ENCODE measurements at places on chromosomes 16 and 17.

GRCh38 chr17:30519166-30519565 is 42.0 kb downstream of the GOSR1 start:
- DNase-seq, result no peak

DNA sequence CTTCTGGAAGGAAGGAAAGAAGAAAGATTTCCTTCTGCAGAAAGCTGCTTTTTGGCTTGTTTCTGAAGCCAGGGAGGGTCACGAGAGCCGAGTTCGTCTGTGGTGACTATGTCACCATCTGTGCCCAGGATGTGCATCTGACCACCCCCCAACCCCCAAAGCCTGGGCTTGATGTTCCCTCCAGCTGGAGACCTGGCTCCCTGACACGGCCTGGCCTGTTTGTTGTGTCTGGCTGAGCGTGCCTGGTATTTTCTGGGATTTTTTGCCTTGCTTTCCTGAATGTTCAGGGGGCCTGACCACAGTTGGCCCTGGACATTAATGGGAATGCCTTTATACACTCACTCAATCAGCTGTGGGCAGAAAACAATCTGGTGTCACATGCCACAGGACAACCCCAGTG is 38.9 kb downstream of the LGALS9 start:
- no peak for DNase-seq

GRCh38 chr17:45175759-45176115 is 14.1 kb downstream of the HEXIM2 start:
- no peak for DNase-seq

DNA sequence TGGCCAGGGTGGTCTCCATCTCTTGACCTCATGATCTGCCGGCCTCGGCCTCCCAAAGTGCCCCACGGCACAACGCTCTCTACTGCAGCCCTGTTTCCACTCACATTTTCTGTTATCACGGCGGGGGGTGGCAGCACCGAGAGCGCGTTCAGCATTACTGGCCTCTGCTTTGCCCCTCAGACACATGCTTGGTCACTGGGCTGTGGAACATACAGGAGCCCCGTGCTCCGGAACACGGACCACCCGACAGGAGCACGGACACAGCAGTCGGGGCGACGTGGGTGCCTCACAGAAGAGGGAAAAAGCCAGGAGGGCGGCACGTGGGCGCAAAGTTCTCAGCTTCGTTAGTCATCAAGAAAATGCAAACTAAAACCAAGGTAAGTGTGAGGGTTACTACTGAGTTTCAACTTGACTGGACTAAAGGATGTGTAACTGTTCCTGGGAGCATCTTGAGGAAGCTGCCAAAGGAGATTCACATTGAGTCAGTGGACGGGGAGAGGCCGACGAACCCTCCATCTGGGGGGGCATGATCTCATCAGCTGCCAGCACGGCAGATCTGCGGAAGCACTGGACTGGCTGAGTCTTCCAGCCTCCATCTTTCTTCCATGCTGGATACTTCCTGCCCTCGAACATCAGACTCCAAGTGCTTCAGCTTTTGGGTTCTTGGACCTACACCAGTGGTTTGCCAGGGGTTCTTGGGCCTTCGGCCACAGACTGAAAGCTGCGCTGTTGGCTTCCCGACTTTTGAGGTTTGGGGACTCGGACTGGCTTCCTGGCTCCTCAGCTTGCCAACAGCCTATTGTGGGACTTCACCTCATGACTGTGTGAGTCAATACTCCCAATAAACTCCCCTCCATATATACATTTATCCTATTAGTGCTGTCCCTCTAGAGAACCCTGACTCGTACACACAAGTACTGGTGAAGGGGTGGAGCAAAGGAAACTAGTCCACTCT is 106.8 kb downstream of the ZNF778 start:
- no peak for DNase-seq

DNA sequence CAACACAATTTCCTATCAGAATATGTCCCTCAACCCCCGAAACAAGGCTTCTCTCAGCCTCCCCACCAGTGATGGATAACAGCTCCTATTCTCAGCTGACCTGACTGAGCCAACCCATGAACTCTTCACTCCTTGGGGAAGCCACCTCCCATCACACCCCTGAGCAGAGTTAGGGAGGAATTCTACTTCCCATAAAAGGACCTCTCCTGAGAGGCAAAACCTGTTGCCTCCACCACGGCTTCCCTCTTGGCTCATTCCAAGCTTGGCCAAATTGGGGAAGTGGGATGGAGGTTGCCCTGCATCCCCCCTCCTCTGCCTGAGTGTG is 5.7 kb upstream of the RASL10B start:
- DNase-seq, result no peak

DNA sequence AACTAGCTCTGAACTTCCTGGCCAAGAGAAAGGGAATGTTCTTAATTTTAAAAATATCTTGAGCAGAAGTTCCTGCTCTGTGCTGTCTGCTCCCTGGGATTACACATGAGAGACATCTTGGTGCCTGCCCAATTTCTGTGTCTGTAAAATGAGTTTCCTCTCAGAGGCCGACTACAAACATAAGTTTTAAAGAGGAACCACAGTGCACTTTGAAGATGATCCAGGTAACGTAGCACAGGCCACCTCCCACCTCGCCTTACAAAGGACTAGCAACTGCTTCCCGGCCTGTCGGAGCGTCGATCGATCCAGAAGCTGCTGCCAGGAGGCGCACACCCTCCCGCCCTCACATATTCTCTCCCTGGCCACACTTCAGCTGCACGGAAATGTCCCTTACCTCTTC is 55.0 kb upstream of the ATP2A3 start:
- no peak for DNase-seq

GRCh38 chr16:56351481-56351880 is 73.9 kb downstream of the AMFR start:
- no peak for DNase-seq

- no peak for DNase-seq
Observed at GRCh38 chr16:13056607-13057006, 155.2 kb downstream of the SHISA9 start.

GRCh38 chr17:42647778-42648177 is 11.3 kb upstream of the TUBG2 start:
- no peak for DNase-seq

- DNase-seq, result no peak
Observed at GRCh38 chr17:68034452-68034776, 1.1 kb upstream of the KPNA2 start.

GRCh38 chr16:24568392-24568791 is 29.0 kb downstream of the RBBP6 start:
- DNase-seq, result no peak

- no peak for DNase-seq
Observed at GRCh38 chr17:59607817-59608403, 11.8 kb upstream of the CLTC start.

GRCh38 chr17:22411185-22411784 is 719.0 kb downstream of the KCNJ18 start:
- no peak for DNase-seq

GRCh38 chr16:87689956-87690465 is 75.8 kb downstream of the KLHDC4 start:
- DNase-seq, result no peak

- no peak for DNase-seq
Observed at GRCh38 chr17:64661726-64661975, 456 bp downstream of the SMURF2 start.

DNA sequence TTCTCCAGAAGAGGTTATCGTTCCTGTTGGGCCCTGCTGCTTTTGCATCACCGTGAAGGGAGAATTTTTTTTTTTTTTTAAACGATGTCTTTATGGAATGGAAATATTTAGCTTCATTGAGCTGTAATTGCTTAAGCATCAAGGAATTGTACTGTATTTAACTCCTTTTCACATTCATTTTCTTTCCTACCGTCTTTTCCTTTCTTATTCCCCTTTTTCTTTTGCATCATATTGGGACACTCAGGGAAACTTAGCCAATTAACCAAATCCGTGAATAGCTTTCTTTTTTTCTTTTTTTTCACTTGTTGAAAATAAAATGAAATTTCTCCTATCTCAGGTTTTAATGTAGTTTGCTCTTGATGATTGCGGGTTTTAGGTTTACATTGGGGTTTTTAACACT is 1.5 kb downstream of the TNRC6A start:
- no peak for DNase-seq

DNA sequence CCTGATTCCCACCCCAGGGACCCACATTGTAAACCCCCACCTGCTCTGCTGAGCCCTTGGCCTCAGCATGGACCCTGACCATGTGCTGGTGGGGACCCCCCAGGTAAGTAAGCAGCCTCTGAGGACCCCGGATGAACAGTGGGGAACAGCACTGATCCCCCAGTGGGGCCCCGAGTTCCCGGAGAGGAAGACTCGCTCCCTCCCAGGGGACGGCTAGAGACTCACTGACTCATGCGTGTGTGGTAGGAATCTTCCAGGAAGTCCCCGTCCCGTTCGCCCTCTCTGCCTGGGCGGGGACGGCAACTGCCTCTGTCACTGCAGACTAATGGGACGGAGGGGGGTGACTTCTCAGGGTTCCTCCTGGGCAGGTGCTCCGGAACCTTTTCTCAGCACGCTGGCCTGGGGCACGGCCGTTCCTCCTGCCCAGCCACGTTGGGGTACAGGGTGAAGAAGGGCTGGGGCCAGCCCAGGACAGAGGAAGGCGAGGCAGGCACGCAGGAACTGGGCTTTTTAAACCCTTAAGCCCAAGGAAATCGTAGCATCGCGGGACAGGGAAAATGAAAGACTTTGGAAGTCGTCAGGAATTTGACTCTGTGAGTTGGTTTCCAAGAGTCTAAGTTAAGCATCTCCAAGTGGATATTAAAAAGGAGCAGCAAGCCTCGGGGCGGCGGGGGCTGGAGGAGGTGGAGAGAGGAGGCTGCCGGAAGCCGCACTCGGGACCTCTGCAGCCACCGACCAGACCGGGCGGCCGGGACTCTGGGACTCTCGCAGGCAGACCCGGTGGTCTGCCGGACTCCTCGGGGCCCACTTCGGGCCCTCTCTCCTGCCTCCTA is 178.7 kb downstream of the SEC14L1 start:
- DNase-seq, result no peak

- no peak for DNase-seq
Observed at GRCh38 chr16:55324285-55325079, 479 bp downstream of the IRX6 start.

DNA sequence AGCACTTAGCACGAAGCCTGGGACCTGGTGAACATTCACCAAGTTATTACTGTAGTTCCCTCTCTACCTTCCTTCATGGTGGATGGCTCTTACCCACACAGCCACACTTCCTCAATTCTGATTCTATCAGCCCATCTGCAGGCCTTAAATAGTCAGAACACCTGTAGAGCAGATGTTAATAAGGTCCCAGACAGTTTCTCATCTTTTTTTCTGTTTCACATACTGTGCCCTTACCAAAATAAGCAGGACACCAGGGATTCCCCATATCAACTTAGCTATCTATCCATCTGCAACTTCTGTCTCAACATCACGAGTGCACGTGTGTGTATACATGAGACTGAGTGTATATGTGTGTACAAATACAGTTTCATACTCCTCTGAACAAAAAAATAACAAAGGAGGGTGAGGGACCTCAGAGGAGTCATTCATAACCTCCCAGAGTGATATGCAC is 2.8 kb downstream of the RECQL5 start:
- DNase-seq, result no peak

- no peak for DNase-seq
Observed at GRCh38 chr16:70708366-70709246, 22.8 kb upstream of the MTSS2 start.

DNA sequence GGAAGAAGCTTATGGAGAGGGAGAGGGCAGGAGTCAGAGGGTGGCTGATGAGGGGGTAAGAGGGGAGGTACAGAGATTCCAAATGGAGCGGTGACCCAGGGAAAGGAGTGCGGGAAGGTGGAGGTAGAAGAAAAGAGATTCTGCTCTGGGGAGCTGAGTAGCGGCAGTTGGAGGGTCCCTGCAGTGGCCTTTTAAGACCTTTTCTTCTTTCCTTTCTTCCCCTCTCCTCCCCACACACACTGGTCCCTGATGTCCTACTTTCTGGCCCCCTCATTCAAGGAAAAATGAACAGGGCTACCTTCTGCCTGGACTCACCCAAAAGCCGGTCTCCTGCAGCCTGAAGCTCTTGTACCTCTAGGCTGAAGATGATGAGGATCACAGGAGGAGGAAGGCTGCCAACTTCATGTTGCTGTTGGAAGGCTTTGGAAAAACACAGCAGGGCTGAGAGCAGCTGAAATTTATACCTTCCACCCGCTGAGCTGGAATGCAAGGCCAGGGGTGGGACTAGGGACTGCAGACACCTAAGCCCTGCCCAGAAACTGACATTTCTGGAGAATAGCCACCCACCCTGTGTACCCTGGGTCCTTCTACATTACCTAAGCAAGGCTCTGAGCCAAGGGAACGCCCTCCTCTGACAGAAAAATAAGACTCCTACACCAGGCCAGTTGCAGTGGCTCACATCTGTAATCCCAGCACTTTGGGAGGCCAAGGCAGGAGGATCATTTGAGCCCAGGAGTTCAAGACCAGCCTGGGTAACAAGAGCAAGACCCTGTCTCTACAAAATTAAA is 9.4 kb upstream of the HEATR6 start:
- no peak for DNase-seq

- no peak for DNase-seq
Observed at GRCh38 chr17:8781776-8782175, 17.4 kb downstream of the MFSD6L start.

DNA sequence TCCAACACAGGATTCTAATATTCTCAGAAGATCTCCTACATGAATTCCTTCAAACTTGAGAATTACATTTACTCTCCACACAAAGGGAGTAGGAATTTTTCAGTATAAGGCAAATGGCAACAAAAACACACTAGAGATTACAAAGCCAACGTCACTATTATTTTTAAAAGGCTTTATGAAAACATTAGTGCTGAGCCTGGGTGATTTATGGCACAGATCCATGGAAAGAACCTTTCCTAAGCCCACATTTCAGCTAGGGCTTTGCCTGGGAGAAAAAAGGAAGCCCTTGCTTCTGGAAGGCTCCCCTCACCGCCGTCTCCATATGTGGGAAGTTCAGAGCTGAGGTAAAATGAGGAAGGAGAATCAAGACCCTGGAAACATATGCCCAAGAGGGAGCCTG is 499.4 kb upstream of the HSBP1 start:
- no peak for DNase-seq

- no peak for DNase-seq
Observed at GRCh38 chr16:86297391-86297790, 212.9 kb upstream of the FOXF1 start.

- no peak for DNase-seq
Observed at GRCh38 chr16:78720416-78720815, 621.0 kb downstream of the WWOX start.

DNA sequence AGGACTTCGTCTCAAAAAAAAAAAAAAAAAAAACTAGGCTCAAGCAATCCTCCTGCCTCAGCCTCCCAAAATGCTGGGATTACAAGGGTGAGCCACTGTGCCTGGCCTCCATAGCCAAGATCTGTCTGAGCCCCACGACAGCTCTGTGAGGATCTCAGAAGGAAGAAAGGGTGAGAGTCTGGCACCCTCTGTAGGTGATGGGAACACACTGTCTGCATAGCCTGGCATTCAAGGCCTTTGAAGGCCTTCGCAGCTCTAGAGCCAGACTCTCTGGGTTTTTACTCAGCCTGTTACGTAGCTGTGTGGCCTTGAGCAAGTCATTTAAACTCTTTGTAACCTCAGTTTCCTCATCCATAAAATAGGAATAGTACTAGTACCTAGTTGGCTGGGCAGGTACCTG is 6.3 kb upstream of the XPO6 start:
- no peak for DNase-seq
